ENCODE measurements at places on chromosomes 12 and 14.

DNA sequence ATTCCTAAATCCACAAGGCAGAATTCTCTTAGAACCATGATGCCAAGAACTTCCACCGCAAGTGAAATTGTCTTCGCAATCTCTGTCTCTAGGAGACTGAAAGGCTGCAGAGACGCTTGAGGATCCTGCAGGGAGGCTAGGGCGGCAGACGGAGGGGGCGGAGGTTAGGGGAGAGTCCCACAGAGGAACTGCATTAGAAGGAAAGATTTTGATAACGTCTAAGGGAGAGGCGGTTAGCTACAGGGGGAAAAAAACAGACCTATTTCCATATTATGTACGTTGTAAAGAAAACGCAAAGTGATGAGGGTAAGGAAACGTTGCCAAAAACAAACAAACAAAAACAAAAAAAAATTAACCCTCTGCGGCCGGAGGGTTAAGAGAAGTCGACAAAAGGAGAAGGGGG lies 595 bp downstream of the KLHL28 start:
- peak; percentile 64 for DNase-seq

DNA sequence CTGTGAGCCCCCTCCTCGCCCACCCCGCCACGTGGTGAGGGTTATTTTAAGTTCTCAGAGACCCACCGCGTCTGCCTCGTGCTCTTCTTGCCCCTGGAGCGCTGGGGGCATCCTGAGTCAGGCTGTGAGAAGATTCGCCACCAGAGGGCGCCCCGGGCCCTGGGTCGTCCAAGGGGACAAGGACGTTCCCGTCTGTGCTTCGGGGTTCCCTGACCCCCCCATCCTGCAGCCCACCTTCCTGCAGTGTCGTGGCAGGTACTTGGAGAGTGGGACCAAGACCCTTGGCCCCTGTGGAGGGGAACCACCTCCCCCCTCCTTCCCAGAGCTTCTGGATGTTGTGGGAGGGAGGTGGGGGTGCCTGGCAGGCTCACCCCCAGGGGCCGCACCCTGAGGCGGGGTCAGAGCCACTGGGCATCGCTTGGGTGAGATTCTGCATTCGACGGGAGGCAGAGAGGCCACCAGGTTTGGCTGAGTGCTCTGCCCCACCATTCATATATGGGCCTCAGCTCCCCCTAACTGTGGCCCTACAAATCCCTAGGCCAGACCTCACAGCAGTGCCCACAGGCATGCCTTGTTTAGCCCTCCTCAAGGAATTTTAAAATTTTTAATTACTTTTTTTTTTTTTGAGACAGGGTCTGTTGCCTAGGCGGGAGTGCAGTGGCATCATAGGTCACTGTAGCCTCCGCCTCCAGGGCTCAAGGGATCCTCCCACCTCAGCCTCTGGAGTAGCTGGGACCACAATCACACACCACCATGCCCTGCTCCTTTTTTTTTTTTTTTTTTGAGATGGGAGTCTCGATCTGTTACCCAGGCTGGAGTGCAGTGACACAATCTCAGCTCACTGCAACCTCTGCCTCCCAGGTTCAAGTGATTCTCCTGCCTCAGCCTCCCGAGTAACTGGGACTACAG lies 17.0 kb downstream of the RHOF start:
- peak; percentile 82 for DNase-seq

GRCh38 chr12:82436354-82436753 lies 78.0 kb downstream of the METTL25 start:
- DNase-seq: no peak

DNA sequence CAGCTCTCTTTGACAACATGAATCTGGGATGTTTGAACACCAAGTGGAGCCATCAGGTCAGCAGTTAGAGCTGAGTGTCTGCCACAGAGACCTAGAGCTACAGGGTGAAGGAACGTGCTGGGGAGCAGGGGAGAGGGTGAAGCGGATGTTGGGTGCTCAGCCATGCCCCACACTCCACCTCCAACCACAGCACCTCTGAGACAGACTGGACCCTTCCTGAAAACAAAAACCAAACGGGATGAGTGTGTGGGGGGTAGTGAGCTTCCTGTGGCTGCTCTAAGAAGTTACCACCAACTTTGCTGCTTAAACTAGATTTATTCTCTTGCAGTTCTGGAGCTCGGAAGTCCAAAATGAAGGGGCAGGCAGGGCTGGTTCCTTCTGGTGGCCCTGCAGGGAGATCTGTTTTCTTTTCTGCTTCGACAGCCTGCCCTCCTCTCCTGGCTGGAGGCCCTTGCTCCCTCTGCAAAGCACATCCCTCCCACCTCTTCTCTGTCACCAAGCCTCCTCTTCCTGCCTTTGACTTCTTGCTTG lies 5.6 kb upstream of the GOLGA3 start:
- no peak for DNase-seq

DNA sequence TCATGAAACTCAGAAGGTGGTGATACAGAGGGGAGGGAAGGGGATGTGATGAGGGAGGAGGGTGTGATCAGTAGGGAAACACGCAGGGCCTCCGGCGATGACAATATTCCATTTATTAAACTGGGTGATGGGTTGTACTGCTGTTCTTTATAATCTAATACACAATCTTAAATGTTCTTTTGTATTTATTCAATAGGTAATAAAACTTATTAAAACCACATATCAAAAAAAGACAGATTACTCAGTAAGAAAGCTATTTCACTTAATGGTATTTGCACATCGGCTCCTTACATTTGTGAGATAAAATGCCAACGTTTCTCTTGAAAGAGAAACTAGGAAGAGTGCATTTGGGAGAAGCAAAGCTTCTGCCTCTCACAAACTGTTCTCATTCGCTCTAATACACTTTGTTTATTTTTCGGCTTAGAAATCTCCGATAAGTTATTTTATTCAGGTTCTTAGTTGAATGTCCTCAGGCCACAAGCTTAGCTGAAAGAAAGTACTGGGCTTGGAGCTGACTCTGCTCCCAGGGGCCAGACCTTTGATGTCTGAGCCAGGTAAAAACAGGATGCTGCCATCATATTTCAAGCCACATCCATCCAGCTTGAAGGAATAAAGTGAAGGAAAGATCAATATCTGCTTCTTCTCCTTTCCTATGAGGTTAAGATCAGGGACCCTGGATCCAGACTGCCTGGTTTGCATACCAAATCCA lies 17.5 kb downstream of the STON2 start:
- DNase-seq: no peak

GRCh38 chr14:75977582-75977943 lies 4.2 kb downstream of the TGFB3 start:
- DNase-seq: no peak

GRCh38 chr14:96442355-96442754 lies 50.4 kb downstream of the AK7 start:
- DNase-seq: no peak
